ENCODE measurements at places on chromosomes 5 and 9.
A peak's percentile ranks its signal among the peaks of the same experiment; 100 is the strongest.

DNA sequence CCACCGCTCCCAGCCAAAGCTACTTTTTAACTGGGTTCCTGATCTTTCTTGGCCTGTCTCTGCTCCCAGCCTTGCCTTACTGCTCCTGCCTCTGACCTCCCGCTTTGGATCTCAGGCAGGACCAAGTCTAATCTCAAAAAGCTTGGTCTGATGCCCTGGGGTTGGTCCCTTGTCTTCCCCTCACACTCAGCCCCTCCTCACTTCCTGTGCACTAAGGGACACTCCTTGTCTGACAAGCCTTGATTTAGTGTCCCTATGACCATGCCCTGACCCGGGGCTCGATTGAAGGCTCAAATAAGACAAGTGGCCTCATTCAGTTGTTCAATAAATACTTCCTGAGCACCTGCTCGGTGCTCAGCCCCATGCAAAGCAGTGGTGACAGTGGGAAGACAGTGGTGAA is 3.7 kb upstream of the GTF3C5 start:
- no peak for DNase-seq

- peak; percentile 46 for DNase-seq
Observed at GRCh38 chr9:129176701-129177442, 1.2 kb downstream of the IER5L start.

- peak; percentile 48 for DNase-seq
Observed at GRCh38 chr9:36017278-36017677, 19.4 kb upstream of the RECK start.

GRCh38 chr5:55160493-55161209 is 680 bp downstream of the GPX8 start:
- peak; percentile 97 for DNase-seq

All from EH (cell line).